Ureter (tissue), 1 donor: ENCODE measurements at places on chromosomes 12 and 14. TPM values are rescaled to one million over a fixed set of nuclear protein-coding genes. Genes with fewer than 3 reads are reported as not detected.

KLHL33 gene
- 0.26 TPM for total RNA-seq

PRKCH gene
- 90.2 TPM for total RNA-seq

AHNAK2 gene
- 34.5 TPM for total RNA-seq

IAPP gene
- total RNA-seq: not detected

RGS6 gene
- total RNA-seq: 1.1 TPM

JDP2 gene
- total RNA-seq: 43.2 TPM

GRCh38 chr12:64192644-64193444 lies 29.3 kb downstream of the KICS2 start:
- DNase-seq: no peak

GRCh38 chr14:76389841-76390240 lies 13.9 kb downstream of the ESRRB start:
- DNase-seq: no peak

DNA sequence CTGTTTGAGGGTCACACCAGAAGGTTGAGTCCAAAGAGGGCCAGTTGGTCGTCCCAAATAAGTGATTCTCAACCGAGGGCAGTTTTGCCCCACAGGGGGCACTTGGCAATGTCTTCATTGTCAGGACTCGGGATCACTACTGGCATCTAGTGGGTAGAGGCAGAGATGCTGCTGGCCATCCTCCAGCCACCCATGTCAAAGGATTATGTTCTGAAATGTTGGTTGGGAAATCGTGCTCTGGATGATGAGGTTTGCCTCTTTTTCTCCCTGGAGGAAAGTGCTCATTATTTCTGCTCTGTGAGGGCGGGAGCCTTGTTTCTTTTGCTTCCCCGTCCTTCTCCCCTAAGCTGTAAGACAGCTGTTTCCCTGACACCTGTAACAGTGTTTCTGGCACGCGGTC lies 3.6 kb downstream of the ZNF839 start:
- DNase-seq: peak; percentile 59

GRCh38 chr12:50425589-50426258 lies 25.0 kb downstream of the LARP4 start:
- no peak for DNase-seq

GRCh38 chr14:104926619-104927431 lies 2.1 kb downstream of the PLD4 start:
- DNase-seq: no peak

GRCh38 chr12:71183018-71183417 lies 25.2 kb upstream of the TSPAN8 start:
- DNase-seq: no peak

- no peak for DNase-seq
Observed at GRCh38 chr12:3454780-3455179, 36.2 kb upstream of the PRMT8 start.

DNA sequence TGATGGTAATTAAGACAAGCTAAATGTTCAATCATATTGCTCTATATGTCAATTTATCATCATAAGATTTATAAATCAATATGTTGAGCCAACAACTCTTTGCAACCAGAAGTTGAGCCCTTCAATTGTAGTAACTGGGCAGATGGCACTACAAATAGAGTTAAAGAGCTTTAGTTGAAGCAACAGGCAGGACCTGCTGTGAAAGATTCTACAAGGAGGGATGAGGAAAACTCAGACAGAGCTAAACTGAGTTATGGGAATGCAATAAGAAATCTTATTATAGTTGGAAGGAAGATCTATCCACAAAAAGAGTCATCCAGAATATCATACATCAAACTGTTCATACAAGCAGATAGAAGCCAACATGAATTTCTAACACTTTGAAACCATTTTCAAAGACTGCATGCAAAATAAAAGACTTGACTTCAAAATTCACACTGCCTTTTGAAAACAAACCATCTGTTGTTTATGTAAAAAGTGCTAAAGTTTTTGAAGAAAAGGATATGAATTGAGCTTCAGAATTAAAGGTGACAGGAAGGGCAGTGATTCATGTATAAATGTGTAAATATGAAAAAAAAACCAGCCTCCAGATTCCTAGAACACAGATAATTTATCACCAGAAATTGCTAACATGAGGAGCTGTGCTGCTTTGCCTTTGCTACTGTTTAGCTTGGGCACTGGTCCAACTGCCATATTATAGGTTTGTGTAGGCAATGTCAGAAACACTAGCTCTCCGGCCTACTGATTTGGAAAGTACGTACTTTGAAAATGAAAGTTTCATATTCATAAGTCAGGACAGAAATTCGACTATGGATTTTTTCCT lies 133.2 kb downstream of the SLC35F4 start:
- DNase-seq: no peak

- no peak for DNase-seq
Observed at GRCh38 chr12:58681730-58682129, 238.6 kb downstream of the LRIG3 start.

DNA sequence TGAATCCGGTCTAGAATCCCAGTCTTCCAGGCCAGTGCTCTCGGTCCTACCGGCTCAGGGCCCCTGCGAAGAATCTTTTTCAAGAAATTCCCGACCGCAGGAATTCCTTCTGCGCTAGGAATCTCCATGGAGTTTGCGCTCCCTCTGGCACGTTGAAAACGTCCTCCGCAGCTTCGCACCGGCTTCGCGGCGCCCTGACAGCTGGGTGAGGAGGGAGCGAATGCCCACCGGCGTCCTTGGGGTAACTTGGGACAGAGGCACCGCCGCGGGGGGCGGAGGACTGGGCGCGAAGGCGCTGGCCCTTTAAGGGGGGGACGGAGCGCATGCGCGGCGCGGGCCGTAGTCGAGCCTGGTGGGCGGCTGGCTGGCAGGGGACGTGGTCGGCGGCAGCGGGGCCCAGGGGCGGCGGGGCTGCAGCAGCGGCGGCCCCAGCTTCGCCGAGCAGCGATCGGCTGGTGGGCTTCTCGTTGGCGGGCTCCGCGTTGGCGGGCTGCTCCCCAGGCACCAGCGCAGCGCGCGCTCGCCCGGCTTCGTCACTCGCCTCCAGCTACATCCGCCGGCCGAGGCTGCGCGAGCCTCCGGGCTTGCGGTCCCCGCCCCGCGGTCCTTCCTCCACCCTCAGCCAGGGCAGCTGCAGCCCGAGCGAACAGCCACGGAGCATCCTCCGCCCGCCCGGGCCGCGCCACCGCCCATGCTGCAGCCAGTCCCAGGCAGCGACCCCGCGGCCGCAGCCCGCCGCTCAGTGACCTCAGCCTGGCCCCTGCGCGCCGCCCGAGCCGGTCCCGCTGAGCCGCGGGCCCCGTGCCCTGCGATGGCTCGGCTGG lies at the start of gene VASH1:
VASH1 (plus strand) TSS at position 333 of the 824 bp plus-strand sequence. CDS start 1,354 bp downstream, outside the sequence.
- peak; percentile 56 for DNase-seq

- DNase-seq: no peak
Observed at GRCh38 chr12:69686731-69687130, 12.4 kb downstream of the BEST3 start.

DNA sequence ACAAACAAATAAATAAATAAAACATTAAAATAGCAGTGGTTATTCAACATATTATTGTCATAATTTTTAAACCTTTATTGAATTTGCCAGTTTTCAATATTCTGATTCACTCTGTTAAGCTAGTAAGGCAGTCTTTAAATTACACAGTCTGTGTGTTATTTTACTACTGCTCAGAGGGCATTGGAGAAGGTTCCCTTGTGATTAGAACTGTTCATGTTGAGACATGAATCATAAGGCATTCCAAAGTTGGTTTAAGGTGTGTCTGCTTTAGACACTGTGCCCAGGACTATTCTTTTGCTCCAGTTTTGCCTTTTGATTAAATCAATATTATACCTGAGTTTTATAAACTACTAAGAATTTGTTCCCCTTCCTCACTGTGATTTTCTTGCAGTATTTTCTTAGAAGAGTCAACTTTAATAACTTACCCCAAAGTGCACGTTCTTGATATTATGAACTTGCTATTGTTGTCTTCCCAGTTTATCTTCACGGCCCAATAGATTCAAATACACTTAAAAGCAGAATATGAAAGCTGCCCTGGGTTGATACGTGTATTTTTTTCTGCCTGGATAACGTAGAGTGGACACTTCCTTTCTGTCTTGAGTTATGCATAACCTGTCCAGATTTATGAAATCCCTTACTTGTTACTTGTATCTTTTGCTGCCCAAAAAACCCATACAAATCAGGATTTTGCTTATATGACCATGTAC lies 105.3 kb upstream of the BCAT1 start:
- no peak for DNase-seq

DNA sequence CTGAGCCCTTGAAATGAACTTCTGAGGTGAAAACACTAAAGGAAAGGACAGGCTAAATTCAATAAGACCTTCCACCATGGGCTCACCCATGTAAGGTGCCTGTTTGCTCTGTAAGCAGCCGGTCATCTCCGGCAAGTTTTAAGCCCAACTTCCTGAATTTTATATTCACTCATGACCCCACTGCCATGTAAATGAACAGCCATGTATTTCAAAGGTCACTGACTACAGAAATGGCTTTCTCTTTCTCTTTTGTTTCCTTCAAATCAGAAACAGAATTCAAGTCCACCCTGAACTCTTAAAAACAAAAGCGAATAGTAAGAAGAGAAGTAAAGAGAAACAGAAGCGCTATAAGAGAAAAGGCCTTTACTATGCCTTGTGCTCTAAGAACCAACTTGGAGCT lies 61.7 kb upstream of the OVCH1 start:
- DNase-seq: no peak

GRCh38 chr12:26373606-26374495 lies 178.5 kb downstream of the SSPN start:
- no peak for DNase-seq

- no peak for DNase-seq
Observed at GRCh38 chr12:1820191-1820895, at the start of gene LRTM2. Gene LRTM2 (plus strand): TSS chr12:1820565. CDS start chr12:1828149, 7,584 bp downstream.

- DNase-seq: no peak
Observed at GRCh38 chr12:27164330-27165040, 79.6 kb upstream of the STK38L start.
